Choroid plexus epithelial cell (primary cell): ENCODE measurements at places on chromosomes 11 and 22.

GRCh38 chr11:72300268-72300667 is 56.3 kb upstream of the PHOX2A start:
- DNase-seq = no peak

GRCh38 chr22:47191671-47192650 is 429.5 kb downstream of the TBC1D22A start:
- no peak for DNase-seq

- DNase-seq = no peak
These were observed 87.9 kb upstream of the PLET1 start for GRCh38 chr11:112348480-112349029.

- no peak for DNase-seq
These were observed 2.6 kb upstream of the SMDT1 start for GRCh38 chr22:42076764-42077485.

GRCh38 chr22:29269230-29269604 is 1.1 kb downstream of the EWSR1 start:
- peak; percentile 21 for DNase-seq

- DNase-seq = no peak
These were observed 68.1 kb upstream of the CCDC179 start for GRCh38 chr11:22928207-22928917.

DNA sequence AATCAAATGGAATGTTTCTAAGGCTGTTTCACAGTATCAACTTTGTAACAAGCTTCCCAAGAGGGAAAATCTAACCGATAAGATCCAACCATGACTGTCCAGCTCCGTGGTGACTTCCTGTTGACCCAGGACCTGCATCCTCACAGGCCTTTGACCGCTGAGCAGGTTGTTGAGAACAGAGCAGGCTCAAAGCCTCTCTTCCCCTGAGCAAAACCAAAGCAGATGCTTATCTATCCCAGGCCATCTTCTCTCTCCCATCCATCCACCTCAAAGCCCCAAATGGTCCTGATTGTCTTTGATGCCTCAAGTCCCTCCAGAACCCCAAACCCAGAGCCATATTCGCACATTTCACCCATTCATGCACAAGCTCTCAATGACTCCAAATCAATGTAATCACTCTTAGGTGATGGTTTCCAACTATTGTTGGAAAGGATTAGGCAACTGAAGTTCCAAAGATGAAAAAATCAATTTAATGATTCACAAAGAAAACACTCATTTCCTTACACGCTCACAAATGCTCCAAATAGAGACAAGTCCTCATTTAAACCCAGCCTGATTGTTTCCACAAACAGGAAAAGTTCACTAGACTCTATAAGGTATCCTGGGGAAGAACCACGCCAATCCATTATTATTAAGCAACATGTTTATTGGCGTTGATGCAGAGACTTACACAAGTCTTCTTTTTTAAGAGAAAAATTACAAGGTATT is 48.7 kb downstream of the C11orf58 start:
- DNase-seq = no peak

DNA sequence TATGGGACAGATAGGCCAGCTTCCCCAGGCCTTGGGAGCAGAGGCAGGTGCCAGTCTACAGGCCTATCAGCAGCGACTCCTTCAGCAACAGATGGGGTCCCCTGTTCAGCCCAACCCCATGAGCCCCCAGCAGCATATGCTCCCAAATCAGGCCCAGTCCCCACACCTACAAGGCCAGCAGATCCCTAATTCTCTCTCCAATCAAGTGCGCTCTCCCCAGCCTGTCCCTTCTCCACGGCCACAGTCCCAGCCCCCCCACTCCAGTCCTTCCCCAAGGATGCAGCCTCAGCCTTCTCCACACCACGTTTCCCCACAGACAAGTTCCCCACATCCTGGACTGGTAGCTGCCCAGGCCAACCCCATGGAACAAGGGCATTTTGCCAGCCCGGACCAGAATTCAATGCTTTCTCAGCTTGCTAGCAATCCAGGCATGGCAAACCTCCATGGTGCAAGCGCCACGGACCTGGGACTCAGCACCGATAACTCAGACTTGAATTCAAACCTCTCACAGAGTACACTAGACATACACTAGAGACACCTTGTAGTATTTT is 26.6 kb upstream of the L3MBTL2 start:
- no peak for DNase-seq

- no peak for DNase-seq
These were observed 193.1 kb upstream of the PITPNB start for GRCh38 chr22:28112190-28112544.

GRCh38 chr11:90288212-90288821 is 65.5 kb upstream of the CHORDC1 start:
- peak; percentile 44 for DNase-seq

DNA sequence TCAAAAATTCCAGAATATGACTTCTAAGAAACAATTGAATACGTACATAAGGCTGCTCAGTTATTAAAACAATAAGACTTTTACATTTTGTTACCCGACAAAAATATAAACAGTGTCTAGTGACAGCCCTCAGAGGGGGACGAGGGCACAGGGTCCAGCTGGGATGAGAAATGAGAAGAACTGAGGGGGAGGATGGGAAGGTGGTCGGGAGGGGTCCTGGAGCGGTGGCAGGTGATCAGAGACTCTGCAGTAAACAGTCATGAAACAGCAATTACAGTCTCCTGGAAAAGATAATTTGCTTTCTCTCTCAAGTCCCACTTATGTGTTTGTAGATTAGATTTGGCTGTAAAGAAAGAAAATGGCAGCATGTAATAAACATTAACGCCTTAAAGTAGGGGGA is 56.0 kb downstream of the PACSIN2 start:
- DNase-seq = no peak

DNA sequence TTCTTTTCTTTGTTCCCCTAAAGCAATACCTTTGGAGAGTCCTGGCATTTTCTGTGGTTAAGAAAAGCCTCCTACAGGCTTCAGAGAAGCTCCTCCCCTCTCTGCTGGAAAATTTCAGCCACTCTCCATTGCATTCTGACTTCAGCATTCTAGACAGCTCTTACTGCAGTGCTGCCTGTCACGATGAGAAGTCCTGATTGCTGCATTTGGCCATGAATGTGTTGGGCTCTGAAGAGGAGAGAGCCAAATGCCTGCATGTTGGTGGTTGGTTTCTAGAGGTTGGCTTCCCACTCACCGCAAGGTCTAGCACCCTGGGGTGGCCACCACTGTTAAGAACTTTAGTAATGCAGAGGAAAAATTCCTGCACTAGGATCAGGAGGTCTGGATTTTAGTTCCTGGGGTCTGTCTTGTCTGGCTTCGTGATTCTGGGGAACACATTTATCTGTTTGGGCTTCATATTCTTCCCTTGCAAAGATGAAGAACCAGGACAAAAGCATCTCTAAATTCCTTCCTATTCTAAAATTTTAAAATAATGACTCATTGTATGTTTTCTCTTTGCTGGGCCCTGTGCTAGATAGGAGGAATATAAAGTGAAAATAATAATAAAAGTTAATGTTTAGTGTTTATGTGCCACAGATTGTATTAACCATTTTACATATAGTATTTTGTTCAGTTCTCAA is 38.1 kb downstream of the COA4 start:
- peak; percentile 81 for DNase-seq

DNA sequence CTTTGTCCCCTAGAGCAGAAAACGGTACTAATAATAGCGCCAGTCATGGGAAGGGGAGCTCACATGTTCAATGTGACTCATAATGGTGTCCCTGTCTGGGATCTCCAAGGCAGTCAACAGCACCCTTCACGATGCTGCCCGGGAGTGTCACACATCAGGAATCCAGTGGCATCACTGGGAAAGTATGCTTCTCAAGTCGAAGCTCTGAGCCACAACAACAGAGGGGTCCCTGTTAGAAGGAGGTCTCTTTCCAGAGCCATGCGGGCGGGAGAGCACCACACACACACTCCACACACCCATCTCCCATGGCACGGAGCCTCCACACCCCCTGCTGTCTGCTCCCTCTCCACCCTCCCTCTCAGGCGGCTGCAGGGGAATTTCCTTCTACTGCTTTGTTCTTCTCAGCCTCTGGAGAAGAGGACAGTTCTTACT is 119.7 kb downstream of the ETS1 start:
- DNase-seq = peak; percentile 98

GRCh38 chr11:79472819-79473529 is 32.1 kb upstream of the TENM4 start:
- DNase-seq = no peak

GRCh38 chr22:46183733-46184132 is 33.4 kb downstream of the PPARA start:
- DNase-seq = peak; percentile 36

- no peak for DNase-seq
These were observed 250.0 kb downstream of the MIAT start for GRCh38 chr22:26907366-26907765.

DNA sequence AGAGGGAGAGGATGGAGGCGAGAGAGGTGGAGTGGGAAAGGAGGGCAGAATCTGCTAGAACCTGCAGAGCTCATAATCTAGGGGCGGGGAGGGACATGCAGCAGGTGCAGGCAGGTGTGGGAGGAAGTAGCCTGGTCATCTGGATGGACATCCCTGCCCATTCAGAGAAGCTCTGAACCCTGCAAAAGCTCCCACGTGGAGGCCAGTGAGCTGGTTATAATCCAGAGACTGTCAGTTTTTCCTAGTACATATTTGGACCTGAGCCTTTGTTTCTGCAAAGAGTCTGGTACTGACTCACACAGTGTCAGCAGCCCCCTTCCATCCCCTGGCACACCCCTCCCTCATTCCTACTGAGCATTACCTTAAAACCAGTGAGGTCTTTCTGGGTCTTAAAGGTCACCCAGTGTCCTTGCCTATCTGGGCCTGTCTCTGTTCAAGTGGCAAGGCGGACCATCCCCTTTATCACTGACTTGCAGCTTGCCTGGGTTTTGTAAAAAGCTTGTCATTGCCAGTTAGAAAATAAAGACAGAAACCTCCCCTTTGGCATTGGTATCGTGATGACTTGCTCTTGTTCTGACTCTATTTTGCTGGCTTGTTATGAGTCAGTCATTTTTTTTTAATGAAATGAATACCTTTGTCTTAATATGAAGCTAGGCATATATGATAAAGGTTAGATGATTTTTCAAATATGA is 26.1 kb downstream of the PTPRJ start:
- peak; percentile 60 for DNase-seq

DNA sequence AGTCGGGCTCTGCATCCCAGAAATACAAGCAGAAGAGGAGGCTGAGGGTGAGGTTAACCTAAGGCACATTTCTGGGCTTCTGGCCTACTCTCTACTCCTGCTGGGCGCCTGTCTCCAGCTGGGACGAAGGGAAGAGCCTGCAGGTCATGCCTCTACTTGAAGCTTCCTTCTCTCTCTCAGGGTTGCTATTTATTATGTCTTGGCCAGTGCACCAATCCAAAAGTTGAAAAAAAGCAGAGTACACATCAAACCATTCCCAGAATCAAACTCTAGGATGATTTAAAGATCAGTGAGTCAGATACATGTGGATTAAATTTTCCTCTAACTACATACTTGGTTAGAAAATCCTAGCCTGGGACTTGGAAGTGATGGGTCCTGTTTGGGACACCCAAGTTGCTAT is 60.2 kb upstream of the CDON start:
- no peak for DNase-seq

- no peak for DNase-seq
These were observed 14.4 kb downstream of the USH1C start for GRCh38 chr11:17529844-17530185.

DNA sequence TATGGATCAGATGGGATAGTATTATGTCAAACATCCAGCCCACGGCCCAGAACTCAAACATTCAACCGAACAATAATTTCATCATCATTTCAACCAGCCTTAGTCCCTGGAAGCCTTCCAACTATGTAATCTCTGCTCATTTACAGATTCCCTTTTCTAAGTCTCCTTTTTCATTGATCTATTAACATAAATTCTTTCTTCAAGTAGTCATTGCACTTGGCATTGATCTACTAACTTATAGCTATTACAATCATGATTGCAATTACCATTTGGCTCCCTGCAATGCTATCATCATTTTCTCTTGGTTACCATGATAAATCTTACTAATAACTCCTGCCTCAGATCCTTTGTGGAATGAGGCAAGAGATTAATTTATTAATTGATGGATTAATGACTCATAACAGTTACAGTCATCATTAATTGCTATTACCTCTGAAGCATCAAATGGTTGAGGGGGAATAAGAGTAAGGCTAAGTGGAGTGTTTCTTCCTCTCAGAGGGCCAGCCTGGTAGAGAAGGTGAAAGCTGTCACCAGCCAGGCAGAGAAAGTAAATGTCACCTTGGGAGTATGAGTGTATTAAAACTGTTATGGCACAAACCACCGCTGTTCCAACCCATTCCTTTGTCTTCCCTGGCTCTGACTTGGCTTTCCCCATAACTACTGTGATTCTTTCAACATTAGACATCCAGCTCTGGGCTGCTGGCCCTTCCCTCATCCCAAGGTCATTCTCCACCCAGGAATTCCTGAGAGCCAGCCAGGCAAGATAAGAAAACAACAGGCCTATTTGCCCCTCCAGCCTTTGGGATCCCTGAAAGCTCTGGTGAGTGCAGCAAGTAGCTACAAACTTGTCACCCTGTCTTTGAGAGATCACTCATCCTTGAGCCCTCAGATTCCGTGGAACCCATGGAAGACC is 174.7 kb downstream of the RRAS2 start:
- DNase-seq = no peak

GRCh38 chr11:65968600-65969482 is 7.3 kb downstream of the SART1 start:
- DNase-seq = no peak

DNA sequence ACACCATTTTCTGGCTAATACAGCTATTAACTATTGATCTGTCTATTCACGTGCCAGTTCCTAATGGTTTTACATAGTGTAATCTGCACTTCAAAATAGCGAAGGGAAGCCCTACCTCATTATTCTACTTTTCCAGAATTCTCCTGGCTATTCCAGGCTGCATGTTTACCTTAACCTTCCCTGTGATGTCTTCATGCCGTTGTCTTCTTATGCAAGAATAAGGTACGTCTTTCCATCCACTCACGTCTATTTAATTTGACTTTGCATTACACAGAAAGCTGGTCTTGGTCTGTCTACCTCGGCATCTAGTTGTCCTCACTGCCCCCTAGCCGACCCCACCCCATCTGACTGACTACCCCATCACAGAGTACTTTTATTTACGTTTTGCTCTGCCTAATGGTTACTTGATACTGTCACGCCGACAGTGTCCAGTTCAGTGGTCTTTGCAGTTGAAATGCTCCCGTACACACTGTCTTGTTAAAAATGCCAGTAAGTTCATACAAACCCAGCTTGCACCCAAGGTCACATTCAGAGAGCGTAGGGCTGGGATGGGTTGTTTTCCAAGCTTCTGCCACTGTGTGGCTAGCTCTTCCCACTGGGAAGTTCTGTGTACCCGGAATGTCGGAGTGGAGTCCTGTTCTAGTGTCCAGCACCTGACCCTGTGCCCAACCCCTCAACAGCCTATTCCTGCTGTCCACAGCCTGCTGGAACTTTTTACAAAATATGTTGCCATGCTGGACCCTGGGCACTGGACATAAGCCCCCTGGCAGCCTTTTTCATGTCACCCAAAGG is 15.0 kb downstream of the NEAT1 start:
- DNase-seq = peak; percentile 71

GRCh38 chr11:725624-726202 is 19.7 kb downstream of the EPS8L2 start:
- DNase-seq = no peak

DNA sequence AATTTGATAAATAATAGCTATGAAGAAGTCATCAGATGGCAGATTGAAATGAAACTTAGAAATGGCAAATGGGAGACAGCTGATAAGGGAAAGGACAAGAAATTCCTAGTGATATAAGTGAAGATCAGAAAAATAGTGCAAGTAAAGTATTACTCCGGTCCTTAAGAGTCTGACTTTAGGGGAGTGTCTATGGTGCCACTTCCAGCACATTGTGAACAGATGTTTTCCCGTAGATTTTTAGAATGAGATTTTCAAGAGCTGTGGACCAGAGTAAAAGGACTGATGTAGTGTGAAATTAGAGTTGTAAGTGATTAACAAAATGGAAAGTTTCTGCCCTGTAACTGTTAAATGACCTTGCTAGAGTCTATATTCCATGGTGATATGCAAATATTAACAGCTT is 974.8 kb upstream of the TENM4 start:
- no peak for DNase-seq
